Activated CD4-positive, alpha-beta T cell treated with anti-CD3 and anti-CD28 coated beads for 4 hours (primary cell): ENCODE measurements at places on chromosomes 7 and 10.
A peak's percentile ranks its signal among the peaks of the same experiment; 100 is the strongest.

DNA sequence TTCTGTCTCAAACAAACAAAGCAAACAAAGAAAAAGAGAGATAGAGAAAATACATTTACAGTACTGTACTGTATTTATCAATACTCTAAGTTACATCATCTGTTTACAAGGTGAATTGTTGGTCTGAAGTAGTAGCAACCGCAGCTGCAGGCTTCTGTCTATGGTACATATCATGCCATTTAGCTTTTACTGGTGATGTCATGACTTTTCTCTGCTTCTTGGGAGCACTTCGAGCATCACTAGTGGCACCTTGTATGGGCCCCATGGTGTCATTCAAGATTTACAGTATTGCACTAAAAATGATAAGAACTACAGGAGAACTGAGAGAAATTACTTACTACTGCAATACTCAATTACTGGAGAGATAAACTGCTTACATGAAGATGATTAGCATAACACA, 826.9 kb downstream of the CNTNAP2 start:
- no peak for DNase-seq

GRCh38 chr10:2981361-2981801, 86.0 kb upstream of the PFKP start:
- DNase-seq, result no peak

DNA sequence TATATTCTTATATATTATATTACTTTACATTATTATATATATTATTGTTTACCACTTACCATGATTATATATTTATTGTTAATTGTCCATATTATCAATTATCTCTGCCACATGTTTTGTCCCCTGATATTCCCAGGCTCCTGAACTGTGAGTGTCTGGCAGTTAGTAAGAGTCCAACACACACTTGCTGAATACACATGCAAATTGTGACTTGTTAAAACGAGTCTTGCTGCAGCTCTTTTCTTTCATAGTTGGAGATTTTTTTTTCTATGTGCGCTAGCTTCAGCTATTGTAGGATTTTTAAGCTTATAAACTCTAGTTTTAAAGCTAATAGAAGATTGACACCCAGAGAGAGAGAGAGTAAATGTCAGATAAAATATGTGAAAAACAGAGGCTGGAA, 207.8 kb upstream of the FAM3C start:
- DNase-seq, result no peak

- DNase-seq, result no peak
Measured at GRCh38 chr10:25455980-25456567, 281.3 kb downstream of the GPR158 start.

- no peak for DNase-seq
Measured at GRCh38 chr7:158445421-158446175, 142.0 kb downstream of the PTPRN2 start.

DNA sequence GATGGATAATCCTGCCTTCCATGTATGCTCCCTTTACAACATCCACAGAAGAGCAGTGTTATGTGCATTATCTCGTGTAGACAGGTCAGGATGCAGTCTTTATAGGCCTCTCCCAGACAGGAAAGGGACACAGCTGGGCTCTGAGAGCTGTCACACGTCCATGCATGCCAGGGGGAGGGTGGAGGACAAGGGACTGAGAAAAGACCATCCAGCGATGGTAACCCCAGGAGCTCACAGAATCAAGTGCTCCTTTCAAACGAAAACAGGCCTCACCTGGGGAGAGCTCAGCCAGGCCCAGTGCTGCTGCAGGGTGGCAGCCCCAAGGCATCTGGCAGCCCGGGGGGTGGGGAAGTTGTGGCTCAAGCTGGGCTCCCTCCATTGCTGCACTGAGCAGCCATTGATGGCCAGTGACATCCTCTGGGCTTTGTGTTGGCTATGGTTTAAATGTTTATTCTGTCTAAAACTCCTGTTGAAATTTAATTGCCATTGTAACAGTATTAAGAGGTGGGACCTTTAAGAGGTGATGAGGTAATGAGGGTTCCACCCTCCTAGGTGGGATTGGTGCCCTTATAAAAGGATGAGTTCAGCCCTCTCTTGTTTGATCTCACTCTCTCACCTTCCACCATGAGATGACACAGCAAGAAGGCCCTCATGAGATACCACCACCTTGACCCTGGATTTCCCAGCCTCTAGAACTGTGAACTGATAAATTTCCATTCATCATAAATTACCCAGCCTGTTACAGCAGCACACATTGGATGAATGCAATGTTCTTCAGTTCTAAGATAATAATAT, 15.7 kb downstream of the JCAD start:
- DNase-seq, result no peak

GRCh38 chr10:65618126-65618525, 1307.7 kb upstream of the LRRTM3 start:
- DNase-seq, result no peak

- no peak for DNase-seq
Measured at GRCh38 chr10:110827875-110828274, 43.9 kb upstream of the PDCD4 start.

GRCh38 chr10:132728741-132729140, 57.2 kb downstream of the NKX6-2 start:
- DNase-seq, result no peak

GRCh38 chr7:93836116-93836515, 54.4 kb downstream of the TFPI2 start:
- no peak for DNase-seq

GRCh38 chr10:7945469-7946187, 108.9 kb upstream of the GATA3 start:
- no peak for DNase-seq

DNA sequence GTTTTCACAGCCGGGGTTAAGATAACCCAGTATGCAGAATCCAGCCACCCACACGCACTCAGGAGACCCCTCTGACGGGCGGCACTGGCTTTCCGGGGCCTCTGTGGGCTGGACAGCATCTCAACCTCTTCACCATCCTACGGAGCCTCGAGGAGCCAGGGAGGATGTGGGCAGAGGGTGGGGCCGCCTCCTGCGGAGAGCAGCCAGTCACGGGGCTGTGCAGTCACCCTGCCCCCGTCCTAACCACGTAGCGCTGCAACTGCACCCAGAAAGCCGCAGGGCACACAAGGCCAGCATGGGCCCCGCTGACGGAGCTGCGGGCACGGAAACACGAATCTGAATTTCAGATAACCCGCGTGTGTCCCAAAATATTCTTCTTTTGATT, 270.3 kb downstream of the ELFN1 start:
- peak; percentile 82 for DNase-seq

GRCh38 chr10:119370111-119370741, 162.9 kb downstream of the GRK5 start:
- no peak for DNase-seq

DNA sequence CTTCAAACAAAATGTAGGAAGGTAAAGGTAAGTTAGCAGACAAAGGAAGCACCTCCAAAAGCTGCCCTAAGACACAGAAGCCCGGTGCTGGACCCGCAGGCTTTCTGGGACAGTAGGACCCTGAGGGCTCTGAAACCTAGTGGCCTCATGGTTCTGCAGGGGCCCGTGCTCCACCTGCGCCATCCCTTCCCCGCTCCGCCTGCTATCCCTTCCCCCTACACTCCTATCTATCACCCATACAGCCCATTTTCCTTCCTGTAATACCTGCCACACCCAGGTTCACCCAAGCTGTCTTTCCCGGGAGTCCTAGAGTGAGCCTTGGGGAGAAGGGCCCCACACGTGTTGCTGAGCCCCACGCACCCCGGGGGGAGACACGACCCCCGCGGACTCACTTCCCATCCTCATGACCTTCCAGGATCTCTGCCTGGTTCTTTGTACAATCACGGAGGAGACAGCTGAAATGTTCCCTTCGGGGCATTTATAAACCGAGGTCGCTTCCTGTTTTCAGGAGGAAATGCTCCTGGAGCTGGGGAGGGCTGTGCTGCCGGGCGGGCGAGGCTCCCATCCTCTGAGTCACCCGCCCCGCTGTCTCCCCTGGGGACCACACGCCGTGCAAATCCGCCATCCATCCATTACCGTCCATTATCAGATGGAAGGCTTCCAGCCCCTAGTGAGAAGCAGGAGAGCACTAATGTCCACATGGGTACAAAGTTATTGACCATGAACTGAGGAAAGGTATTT, 251.7 kb upstream of the PITRM1 start:
- no peak for DNase-seq

- no peak for DNase-seq
Measured at GRCh38 chr7:92716825-92717580, 119.4 kb downstream of the CDK6 start.

- no peak for DNase-seq
Measured at GRCh38 chr7:110544194-110544593, 546.7 kb upstream of the LRRN3 start.

- DNase-seq, result no peak
Measured at GRCh38 chr10:55822096-55822495, 539.0 kb downstream of the ZWINT start.

GRCh38 chr7:73703757-73704639, 15.5 kb downstream of the STX1A start:
- peak; percentile 33 for DNase-seq
